Testis (tissue), 5 donors: ENCODE measurements at places on chromosomes 1 and 21.
A peak's percentile ranks its signal among the peaks of the same experiment; 100 is the strongest.

DNA sequence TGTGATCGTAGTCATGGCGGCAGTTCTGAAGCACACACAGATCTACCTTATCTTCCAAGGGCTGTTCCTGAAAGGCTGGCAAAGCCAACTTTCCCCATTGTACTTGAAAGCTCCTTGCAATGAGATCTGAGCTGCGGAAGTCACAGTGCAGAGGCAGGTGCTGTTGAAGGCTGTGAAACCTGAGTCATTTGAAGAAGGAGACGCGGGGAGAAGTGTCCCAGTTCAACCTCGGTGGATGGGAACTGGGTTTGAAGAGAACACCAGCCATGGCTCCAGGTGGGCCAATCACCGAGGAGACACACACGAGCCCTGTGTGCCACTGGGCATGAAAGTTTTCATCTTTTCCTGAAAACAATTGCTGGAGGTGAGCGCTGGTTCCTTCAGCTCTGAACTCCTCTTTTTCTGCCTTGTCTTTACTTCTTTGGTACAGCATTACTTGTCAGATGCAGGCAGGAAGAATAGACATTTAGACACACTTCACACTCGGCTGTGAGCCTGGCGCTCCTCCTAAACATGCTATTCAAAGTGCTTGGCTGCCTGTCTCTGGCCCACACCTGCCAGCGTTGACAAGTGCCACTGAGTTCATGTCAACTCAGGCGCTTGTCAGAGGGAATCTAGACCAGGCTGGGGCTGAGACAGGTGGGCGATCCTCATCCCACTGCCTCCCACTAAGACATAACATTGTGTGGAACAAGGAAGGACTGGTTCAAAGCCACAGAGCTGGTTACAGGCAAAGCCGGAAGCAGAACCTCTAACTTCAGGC, 25.7 kb upstream of the PDE9A start:
- H3K27me3 ChIP-seq, result no peaks in the 10 kb centered on the region
- H3K4me1 ChIP-seq, result no peaks in the 10 kb centered on the region
- H3K36me3 ChIP-seq, result no peaks in the 10 kb centered on the region
- no peak for DNase-seq
- H3K4me3 ChIP-seq, result no peak overlapping the region

- no peak overlapping the region for H3K4me3 ChIP-seq
- H3K4me1 ChIP-seq, result peaks cover 3% of the 10 kb centered on the region
- H3K27ac ChIP-seq, result no peak overlapping the region
- no peak for DNase-seq
- no peaks in the 10 kb centered on the region for H3K27me3 ChIP-seq
These were observed 5.6 kb downstream of the CTSS start for GRCh38 chr1:150760013-150760412.

DNA sequence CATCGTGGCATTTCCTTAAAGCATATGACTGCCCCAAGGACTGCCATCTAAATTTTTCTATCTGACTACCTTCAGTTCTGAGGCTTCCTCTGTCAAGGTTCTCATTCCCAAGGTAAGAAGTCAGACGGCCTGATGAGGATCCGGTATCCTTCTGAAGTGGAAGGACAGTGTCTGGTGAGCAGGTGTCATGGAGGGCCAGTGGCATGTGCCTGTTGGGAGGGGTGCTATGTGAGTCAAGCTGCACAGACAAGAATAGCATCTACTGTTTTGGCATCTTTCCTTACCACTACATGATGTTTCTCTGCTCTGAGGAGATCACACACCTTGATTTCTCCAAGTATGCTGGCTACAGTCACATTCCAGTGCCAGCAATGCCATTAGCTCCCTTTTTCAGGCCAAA, 99.6 kb upstream of the RGS1 start:
- H3K4me3 ChIP-seq, result peak overlapping the region; percentile 8
- no peak overlapping the region for H3K27ac ChIP-seq
- no peak for DNase-seq
- no peaks in the 10 kb centered on the region for H3K27me3 ChIP-seq

DNA sequence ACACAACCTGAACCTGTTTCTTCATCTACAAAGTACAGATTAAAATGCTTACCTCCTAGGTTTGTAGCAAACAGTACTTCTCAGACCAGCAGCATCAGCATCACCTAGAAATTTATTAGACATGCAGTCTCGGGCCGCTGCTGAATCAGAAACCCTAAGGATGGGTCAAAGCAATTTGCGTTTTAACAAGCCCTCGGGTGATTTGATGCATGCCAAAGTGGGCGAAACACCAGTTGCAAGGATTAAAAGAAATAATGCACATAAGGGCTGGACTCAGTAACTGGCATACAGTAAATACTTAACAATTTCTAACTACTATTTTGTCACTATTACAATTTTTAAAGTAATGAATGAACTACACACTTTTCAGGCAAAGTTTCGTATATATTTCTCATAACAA, 47.5 kb downstream of the SH3GLB1 start:
- H3K4me3 ChIP-seq, result no peak overlapping the region
- no peak overlapping the region for H3K27ac ChIP-seq
- H3K27me3 ChIP-seq, result no peaks in the 10 kb centered on the region
- no peaks in the 10 kb centered on the region for H3K4me1 ChIP-seq
- no peaks in the 10 kb centered on the region for H3K36me3 ChIP-seq
- DNase-seq, result no peak

DNA sequence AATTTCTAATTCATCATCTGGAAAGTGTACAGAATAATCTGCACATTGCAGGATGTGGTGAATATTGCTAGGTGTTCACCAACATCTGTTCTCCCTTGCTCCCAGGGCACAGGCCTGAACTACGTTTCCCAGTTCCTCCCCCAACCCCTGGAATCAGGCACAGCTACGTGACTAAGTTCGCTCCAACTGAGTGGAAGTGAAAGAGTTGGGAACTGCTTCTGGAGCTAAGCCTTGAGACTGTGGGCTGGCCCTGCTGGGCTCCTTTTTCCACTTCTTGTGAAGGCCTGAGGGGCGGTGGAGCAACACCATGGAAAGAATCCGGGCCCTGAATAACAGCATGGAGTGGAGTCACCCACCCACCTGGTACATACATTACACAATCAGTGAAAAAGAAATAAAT, 534.6 kb downstream of the SMYD3 start:
- no peaks in the 10 kb centered on the region for H3K27me3 ChIP-seq
- H3K27ac ChIP-seq, result no peak overlapping the region
- H3K4me3 ChIP-seq, result no peak overlapping the region
- H3K4me1 ChIP-seq, result no peaks in the 10 kb centered on the region

DNA sequence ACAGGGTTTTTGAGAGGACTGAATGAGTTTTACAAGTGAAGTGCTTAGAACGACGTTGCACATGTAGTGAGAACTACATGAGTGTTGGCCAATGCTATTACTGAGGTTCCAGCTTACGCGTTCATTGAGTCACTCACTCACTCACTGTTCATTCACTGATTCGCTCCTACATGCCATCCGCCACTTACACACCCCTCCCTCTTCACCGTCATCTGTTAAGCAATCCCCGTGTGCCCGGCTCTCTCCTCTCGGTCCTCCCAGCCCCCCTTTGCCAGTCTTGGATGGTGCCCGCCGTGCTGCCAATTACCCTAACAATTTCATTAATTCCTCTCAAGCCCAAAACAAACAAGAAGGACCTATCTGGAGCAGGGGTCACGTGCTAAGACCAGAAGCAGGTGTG, 27.3 kb upstream of the EPHA2 start:
- H3K4me3 ChIP-seq, result no peak overlapping the region
- H3K36me3 ChIP-seq, result no peaks in the 10 kb centered on the region
- H3K27me3 ChIP-seq, result no peaks in the 10 kb centered on the region
- H3K27ac ChIP-seq, result no peak overlapping the region
- DNase-seq, result no peak

- H3K27ac ChIP-seq, result no peak overlapping the region
- H3K4me1 ChIP-seq, result no peaks in the 10 kb centered on the region
- DNase-seq, result peak; percentile 42
- no peak overlapping the region for H3K4me3 ChIP-seq
- H3K27me3 ChIP-seq, result no peaks in the 10 kb centered on the region
These were observed 51.6 kb upstream of the KCND3 start for GRCh38 chr1:112040891-112041740.

GRCh38 chr1:92795166-92795565, 10.3 kb upstream of the EVI5 start:
- no peak overlapping the region for H3K4me3 ChIP-seq
- H3K4me1 ChIP-seq, result no peaks in the 10 kb centered on the region
- DNase-seq, result no peak
- H3K27me3 ChIP-seq, result no peaks in the 10 kb centered on the region
- H3K36me3 ChIP-seq, result no peaks in the 10 kb centered on the region
- no peak overlapping the region for H3K27ac ChIP-seq

DNA sequence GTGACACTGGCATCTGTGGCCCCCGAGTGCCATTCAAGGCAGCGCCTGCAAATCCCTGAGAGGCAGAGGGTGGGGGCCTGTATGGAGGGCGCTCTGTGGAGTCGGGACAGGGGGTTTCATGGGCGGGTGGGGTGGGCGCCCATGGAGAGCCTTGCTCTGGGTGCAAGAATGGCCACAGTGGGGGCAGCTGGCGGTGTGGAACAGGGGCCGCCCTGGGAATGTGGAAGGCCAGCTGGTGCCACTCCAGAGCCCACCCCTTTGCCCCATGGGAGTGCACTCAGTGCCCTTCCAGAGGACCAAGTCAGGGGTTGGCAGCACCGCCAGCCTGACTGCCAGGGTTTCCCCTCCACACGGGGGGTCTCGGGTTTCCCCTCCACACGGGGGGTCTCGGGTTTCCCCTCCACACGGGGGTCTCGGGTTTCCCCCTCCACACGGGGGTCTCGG, 55.0 kb upstream of the TRAPPC10 start:
- no peaks in the 10 kb centered on the region for H3K36me3 ChIP-seq
- H3K4me1 ChIP-seq, result peaks cover 16% of the 10 kb centered on the region
- H3K27me3 ChIP-seq, result no peaks in the 10 kb centered on the region
- no peak overlapping the region for H3K4me3 ChIP-seq
